Hypothalamus (tissue), 51 donors: ENCODE measurements at places on chromosomes 7 and 10.

DNA sequence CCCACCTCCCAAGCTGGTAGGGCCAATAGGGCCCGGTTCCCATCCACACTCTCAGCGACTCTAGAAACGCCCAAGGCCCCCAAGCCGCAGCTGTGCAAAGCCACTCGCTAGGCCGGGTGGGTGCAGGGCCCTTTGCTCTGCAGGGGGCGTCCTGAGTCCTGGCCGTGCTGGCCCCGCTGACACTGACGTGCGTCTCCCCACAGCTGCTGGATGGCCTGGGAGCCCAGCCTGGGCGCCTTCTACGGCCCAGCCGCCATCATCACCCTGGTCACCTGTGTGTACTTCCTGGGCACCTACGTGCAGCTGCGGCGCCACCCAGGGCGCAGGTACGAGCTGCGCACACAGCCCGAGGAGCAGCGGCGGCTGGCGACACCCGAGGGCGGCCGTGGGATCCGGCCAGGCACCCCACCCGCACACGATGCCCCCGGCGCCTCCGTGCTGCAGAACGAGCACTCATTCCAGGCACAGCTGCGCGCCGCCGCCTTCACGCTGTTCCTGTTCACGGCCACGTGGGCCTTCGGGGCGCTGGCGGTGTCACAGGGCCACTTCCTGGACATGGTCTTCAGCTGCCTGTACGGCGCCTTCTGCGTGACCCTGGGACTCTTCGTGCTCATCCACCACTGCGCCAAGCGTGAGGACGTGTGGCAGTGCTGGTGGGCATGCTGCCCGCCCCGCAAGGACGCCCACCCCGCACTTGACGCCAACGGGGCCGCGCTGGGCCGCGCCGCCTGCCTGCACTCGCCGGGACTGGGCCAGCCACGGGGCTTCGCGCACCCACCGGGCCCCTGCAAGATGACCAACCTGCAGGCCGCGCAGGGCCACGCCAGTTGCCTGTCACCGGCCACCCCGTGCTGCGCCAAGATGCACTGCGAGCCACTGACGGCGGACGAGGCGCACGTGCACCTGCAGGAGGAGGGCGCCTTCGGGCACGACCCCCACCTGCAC, 31.6 kb upstream of the KNDC1 start:
- DNase-seq: no peak

- no peak for DNase-seq
These were observed 95.7 kb downstream of the COL13A1 start for GRCh38 chr10:69897432-69897831.

DNA sequence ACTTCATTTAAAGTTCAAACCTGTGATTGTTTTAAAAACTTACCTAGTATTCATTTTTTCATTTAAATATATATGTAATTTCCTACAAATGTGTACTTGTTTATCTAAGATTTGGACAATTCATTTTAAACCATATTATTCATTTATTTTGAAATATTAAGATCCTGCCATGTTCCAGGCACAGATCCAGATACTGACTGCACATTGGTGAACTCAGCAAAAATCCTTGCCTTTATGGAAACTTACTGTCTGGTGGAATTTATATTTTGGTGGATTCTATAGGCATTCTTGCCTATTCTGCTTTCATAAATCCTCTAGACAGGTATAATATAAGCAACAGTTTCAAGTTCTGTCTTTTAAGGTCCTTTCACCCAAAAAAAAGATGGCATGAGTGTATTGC, 48.3 kb upstream of the RPA3 start:
- no peak for DNase-seq

DNA sequence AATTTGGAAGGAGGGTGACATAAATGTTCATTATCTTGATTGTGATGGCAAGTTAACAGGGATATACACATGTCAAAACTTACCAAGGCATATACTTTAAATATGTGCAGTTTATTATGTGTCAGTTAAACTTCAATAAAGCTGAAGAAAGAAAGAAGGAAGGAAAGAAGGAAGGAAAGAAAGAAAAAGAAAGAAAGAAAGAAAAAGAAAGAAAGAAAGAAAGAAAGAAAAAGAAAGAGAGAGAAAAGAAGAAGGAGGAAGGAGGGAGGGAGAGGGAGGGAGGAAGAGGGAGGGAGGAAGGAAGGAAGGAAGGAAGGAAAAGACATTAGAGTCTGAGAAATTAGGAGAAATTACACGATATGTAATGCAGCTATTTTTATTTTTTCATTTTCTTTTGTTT, 15.9 kb upstream of the GSTK1 start:
- DNase-seq: no peak

DNA sequence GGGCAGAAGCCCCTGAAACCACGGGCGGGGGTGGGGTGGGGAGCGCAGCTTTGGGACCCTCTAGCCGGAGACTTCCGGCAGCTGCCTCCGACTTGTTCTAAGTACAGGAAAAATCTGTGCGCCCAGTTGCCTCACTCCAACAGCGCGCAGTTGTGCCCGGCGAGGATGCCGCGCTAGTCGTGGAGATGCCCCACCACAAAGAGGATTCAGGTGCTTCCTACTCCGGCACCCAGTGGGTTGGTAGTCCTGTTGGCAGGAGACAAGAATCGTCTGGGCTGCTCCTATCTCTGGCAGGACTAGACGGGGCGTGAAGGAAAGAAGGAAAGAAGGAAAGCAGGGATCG, 465 bp upstream of the NPY start:
- no peak for DNase-seq

- no peak for DNase-seq
These were observed 17.6 kb downstream of the PDSS1 start for GRCh38 chr10:26715137-26715487.

DNA sequence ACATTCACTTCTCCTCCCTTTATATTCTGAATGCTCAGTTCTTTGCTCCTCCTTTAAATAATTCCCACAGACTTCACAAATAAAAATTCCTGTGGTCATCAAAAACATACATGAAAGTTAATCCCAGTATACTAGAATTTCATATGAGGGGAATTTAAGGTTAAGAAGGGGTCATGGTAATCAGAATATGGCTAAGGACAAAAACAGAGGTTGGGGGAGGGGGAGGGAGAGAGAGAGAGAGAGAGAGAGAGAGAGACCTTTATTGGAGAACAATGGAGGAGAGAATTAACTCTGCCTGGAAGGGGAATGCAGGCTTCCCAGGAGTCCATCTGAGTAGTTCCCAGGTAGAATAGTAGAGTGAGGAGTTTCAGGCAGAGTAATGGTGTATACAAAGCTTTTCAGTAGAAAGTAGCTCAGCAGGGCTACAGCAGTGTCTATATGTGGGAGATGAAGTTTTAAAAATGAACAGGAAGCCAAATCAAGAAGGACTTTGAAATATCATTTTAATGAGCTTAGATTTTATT, 5.2 kb upstream of the CUBN start:
- no peak for DNase-seq

DNA sequence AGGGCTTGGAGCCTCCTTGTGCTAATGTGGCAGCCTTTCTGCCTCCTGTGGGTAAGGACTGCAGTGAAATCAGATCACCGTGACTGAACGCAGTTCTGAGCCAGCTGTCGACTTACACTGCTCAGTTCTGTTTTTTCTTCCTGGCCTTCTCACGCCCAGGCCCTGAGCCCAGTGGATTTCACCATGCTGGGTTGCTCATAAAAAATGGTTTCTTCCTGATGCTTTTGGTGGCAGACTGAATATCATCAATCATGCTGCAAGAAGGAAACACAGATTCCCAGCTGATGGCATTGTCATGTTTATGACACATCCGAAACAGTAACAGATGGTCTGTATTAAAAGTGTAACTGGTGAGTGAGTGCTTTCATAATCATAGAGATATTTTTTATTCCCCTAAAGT, 389.6 kb downstream of the GALNT17 start:
- DNase-seq: no peak

DNA sequence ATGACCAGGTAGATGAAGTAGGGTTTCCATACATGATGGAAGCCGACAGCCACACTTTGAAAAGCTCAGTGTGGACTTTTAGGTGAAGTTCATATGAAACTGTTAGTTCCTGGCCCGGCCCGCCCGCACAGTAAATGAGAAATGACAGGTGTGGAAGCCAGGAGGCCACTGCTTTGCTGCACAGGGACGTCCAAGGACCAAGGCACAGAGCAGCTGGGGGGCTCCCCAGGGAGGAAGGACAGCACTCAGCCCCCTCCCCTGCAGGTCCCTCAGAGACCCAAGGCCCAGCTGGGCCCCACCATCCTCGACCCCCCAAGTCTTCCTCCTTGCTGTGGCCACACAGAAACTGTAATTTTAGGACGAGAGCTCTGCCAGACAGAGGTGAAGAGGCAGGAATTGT, 219.2 kb downstream of the PTPRN2 start:
- DNase-seq: no peak

DNA sequence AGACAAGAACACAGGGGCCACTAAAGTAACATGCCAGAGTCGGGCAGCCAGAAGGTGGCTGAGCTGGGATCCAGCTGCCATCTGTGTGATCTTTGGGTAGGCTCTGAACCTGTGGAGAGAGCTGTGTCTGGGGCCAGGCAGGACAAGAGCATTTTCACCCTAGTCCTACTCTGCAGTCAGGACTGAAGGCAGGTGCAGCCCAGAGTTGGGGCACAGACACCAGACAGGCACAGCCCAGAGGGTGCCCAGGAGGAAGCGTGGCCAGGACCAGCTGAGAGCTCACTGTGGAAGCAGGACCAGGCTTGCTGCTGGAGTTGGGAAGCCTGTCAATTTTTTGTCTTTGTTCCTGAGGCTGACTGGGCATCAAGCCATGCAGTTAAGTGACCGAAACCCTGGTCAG, 113.6 kb downstream of the ADCY1 start:
- no peak for DNase-seq
